CD8-positive, alpha-beta memory T cell (primary cell): ENCODE measurements at places on chromosomes 2 and 18.

GRCh38 chr2:26595146-26595545, 46.0 kb downstream of the CIB4 start:
- no peak for DNase-seq

DNA sequence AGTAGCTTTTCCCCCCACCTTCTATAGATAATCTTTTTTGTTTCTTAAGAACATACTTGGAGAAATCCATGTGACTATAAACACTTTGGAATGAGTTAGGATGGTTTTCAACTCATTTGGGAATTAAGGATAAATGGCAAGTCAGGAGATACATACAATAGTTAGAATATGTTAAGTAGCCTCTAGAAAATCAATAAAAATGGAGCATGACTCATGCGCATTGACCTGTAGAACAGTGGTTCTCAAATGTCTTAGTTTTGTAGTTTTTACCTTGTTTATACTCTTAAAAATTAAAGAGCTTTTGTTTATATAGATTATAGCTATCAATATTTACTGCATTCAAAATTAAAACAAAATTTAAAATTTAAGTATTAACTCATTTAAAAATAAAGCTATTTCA, 24.7 kb downstream of the NUP35 start:
- DNase-seq, result no peak

- no peak for DNase-seq
These were observed 58.3 kb downstream of the CTIF start for GRCh38 chr18:48597110-48597509.

DNA sequence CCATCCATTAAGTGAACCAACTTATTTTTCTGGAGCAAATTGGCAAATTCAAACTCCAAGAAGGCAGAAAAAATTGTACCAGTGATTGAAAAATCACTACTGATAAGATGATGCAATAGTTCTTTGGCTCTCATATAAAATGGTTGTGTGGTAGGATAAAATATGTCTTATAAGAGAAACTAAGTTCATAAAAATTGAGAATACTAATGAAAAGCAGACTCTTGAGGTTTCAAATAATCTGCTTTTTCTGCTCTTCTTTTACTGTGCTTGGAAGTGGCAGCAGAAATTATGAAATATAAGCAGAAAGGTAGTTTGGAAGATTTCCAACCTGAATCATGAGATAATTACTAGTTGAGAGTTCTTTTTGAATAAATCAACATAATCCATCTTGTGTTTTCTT, 61.9 kb downstream of the PPP1R1C start:
- no peak for DNase-seq

DNA sequence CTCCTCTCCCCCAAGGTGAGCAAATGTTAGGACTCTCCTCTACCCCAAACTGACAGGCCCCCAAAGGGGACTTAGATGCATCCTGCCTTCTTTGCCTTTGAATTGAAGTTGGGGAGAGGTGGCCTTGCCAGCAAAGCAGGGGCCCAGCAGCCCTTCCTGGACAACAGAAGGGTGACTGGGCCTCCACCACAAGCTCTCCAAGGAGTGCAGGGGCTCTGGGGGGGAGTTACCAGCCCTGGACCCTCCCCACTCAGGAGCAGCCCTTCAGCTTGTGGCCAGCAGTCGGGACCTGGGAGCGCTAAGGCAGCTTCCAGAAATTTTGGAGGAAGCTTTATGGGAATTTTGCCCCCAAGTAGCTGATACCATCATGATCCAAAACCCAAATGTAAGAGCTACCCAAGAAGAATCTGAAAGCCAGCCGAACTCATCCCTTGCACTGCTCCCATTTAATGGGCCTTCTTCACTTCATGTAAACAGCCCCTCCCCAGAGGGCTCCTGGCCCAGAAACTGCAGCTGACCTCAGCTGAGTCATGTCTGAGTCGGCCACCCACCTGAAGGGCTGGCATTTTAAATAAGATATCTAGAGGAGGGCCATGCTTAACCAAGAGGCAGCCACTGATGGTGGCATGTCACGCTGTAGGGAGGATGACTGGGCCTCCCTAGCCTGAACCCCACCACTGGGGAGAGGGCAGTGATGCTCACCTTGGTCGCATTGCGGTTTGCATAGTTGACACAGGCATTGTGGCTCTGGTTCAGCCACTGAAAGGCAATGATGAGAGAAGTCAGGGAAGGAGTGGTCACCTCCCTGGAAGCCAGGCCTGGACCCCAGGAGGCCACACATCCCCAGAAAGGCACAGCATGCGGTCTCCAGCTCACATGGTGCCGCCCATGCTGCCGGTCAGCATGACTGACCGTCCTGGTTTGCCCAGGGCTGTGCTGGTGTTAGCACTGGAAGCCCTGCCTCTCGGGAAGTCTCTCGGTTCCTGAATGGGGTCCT, 71.5 kb downstream of the SFXN5 start:
- no peak for DNase-seq

DNA sequence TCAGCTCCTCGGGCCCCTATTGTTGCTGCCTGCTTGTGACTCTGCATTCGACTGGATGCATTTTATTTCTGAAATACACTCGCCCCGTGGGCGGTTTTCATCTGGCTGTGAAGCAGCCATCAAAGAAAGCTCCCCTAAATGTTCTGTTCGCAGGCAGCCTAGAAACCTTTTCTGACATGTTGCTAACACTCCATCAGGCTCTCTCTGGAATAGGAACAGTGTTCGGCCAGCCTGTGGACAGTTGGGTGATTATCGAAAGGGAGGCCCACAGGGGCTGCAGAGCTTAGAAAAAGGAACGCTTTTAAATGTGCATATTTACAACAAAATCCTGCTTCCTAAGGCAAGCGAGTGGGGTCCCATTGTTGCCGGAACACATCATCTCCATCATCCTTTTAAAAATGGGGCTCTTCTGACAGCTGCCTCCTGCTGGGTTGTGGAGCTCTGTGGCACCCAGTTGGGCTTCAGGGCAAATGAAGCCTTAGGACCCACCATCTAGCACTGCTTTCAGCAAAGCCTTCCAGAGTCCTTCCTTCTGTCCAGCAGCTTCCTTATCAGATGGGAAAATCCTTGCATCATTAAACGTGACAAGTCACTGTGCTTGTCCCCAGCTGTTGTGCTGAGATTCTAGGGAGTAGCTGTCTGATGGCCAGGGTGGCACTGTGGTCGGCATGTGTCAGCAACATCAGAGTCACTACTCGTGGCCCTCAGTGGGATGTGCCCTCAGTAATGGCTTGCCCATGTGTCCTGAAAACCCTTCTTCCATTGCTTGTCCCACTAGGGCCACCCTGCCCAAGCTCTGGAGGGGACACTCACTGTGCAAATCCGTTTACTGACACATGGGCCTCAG, 102.6 kb downstream of the GBX2 start:
- no peak for DNase-seq

DNA sequence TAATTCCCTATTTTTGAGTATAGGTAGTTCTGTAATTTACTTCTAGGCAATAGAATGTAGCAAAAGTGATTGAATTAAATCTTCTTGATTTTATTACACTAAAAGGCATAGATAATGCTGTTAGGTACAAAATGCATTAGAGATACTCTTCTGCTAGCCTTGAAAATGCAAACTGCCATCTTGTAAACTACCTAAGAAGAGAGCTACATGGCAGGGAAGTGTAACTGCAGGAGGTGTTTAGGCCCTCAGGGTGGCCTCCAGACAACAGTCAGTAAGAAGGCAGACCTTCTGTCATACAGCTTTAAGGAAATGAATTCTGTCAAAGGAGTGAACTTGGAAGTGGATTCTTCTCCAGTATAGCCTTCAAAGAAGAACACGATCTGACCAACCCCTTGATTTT, 1396.8 kb upstream of the SLC39A10 start:
- DNase-seq, result no peak

GRCh38 chr2:158805255-158805654, 10.1 kb downstream of the DAPL1 start:
- no peak for DNase-seq

DNA sequence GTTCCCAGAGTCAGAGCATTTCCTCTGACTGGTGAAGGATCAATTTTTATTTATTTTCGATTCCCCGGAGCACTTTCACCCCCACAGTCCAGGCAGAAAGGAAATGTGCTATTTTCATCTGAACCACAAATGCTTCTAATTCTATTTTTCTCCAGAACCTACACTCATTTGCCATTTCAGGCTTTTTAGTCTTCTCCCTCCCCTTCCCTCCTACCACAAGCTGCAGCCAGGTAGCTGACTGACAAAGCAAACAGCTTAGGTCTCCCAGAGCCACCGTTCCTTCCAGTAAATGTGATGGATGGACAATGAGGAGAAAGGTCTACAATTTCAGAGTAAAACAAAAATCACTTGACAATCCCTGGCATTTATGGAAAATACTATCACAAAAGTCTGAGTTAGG, 76.9 kb downstream of the KLF7 start:
- no peak for DNase-seq

- no peak for DNase-seq
These were observed 251.2 kb downstream of the ACKR3 start for GRCh38 chr2:236820763-236821344.

DNA sequence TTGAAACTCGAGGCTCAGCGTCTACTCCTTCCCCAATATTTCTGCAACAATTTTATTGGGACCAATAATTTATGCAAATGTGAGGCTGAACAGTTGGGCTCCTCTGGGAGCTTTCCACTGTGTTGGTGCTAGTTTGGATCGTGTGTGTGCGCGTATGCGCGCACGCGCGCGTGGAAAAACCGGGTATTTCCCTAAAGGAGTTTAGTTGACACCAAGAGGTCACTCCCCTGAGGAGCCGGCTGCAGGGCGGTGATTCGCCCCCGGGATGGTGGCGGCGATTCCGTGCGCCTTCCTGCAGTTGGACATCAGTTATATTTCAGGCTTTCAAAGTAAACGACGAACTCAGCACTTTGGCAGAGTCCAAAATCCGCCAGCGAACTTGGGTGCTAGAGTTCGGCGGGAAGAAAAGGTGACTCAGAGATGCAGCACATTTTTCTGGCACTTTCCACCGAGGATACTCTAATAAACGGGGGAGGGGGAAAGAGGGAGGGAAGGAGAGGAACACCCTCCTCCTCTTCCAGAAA, 186.5 kb upstream of the FANCL start:
- no peak for DNase-seq

- no peak for DNase-seq
These were observed 50.9 kb upstream of the BIN1 start for GRCh38 chr2:127157651-127158485.

DNA sequence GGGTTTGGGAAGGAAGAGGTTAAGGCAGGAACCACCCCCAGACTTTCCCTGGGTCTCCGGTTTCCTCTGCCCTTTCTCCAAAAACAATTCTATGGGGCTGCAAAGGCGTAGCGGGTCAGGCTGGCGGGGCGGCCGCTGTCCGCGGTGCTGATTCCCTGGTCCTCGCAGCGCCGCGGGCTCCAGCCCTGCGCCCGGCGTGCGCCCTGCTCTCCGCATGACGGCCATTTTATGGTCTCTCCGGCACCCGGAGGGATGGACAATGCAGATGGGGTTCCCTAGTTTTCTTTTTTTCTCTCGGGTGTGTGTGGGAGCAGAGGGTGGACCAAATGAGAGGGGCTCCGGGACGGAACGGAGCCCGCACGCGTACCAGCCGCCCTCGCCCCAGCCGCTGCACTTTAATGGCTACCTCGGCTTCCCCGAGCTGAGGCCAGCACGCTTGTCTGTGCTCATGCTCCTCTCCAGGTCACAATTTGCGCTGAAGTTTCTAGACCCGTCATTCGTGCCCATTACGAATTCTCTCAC, 1.6 kb downstream of the ST8SIA3 start:
- DNase-seq, result no peak

DNA sequence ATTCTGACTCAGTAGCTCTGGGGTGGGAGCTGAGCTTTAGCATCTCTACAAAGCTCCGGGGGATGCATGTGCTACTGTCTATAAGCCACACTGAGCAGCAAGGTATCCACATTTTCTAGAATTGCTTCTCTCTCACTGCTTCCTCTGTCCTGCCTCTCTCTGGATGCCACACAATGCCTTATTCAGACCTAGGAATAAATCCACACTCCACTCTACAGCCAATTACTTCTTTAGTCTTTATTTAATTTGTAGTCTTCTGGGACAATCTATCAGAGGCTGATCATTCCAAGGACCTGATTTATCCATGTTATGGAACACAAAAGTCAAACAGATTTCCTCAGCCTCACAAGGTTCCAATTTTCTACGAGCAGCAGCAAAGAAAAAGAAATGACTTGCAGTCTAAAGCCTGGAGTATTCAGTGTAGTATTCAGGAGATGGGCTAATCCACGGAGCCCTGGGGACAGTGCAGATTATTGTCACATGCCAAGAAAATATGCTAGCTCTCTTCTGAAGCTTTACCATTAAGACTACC, 4.4 kb downstream of the BCL2 start:
- DNase-seq, result no peak

GRCh38 chr2:3459185-3460015, 59.9 kb downstream of the ADI1 start:
- DNase-seq, result no peak

- DNase-seq, result no peak
These were observed 6.0 kb upstream of the HOXD4 start for GRCh38 chr2:176145085-176145969.

- DNase-seq, result no peak
These were observed 104.8 kb upstream of the WDR75 start for GRCh38 chr2:189336276-189336975.

DNA sequence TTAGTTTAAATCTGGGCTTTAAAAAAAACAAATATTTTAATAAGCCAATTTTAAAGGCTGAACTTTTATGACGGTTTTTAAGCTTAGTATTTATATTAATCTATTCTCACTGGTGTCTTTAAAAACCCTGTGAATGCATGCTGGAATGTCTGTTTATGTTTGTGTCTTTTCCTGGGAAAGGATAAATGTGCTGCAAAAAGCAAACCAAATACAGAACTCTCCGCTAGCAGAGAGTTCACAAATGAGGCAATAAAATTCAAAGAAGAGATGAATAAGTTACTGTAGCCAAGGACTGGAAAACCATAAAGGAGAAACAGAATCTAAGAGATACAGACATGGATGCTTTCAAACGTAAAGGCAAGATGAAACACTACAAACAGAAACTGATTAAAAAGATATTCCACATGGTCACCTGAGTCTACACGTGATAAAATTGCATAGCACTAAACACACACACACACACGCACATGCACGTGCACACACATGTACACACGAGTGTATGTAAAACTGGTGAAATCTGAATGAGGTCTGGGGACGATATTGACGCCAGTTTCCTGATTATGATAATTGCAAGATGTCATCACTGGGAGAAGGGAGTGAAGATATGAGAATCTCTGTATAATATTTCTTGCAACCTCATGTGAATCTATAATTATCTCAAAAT, 4.5 kb downstream of the TWIST2 start:
- DNase-seq, result no peak

- no peak for DNase-seq
These were observed 92.2 kb upstream of the DSEL start for GRCh38 chr18:67608615-67609273.

DNA sequence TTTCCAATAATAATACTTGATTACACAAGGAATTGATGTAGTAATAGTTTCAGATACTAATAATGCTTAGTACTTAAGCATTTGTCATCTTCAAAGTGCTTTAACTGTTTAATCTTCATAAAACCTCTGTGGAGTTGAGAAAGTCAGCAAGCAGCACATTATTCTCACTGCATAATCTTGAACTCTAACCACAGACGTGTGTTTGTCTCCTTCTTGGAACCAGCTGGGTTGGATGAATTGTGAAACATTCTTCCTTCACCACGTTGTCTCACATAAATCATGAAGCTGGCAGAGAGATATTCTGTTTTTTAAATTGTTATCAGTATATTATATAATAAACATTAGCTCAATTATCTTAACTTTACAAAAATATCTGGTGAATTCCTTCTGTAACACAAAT, 55.1 kb upstream of the LDAH start:
- DNase-seq, result no peak
